Stimulated activated CD4-positive, alpha-beta T cell treated with anti-CD3 and anti-CD28 coated beads, Interleukin-1b, Interleukin-23, amount 100 ng/mL, for 24 hours (primary cell): ENCODE measurements at places on chromosomes 12 and 14.

GRCh38 chr12:48023386-48023785 is 19.1 kb upstream of the COL2A1 start:
- DNase-seq: no peak

- no peak for DNase-seq
These were observed 59.6 kb upstream of the GALNT9 start for GRCh38 chr12:132389026-132389425.

- DNase-seq: no peak
These were observed 826.3 kb downstream of the BCL11B start for GRCh38 chr14:98445718-98446117.

DNA sequence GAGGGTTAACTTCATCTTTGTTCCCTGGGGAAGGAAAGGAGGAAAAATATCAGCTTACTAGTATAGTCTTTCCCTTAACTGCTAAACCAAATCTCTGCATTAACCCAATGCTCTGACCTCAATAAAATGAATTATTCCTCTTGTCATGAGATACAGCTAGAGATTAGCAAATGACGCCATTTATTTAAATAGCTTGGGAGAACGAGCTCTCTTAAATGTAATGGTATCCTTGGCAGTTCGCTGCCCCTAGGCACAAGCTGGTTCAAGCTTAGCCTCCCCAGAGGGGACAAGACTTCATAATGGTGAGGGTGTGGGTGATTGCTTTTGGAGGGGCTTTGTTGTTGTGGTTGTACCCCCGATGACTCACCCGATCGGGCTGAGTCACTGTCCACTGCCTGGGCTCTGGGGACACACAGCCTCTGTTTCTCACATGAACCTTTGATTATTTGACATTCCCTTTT is 19.6 kb downstream of the FNTB start:
- DNase-seq: no peak

- no peak for DNase-seq
These were observed 230.0 kb downstream of the ANO2 start for GRCh38 chr12:5715021-5715420.

DNA sequence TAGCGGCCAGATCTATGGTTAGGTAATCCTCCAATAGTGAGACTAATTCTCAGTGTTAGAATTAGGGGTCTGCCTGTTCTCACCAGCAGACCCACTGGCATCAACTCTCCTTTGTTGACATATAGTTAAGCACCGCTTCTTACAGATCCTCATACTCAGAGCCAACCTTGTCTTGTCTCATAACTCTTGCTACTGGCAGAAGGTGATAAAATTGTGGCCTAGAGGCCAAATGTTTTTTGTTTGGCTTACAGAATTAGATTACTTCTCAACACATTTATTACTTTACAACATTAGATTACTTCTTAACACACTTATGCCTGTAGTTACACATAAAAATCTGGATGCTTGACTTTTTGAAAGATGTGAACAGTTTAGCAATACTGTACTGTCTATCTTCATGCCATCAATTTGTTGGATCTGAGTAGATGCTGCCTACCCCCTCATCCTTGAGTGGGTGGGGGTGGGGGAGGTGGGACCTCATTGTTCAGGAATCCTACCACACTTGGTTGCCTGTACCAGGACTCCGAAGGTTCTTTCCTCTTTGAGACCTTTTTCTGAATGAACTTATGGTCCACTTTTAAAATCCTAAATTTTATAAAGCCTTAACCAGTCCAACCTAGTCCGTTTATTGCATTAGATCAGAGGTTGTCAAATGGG is 7.0 kb downstream of the MTHFD1 start:
- DNase-seq: no peak

GRCh38 chr14:32203928-32204357 is 874 bp upstream of the RNU6-8 start:
- DNase-seq: no peak
